Stimulated activated CD4-positive, alpha-beta T cell treated with anti-CD3 and anti-CD28 coated beads, Interleukin-12 subunit alpha, Interleukin-12 subunit beta, amount 100 ng/mL, for 4 hours (primary cell): ENCODE measurements at places on chromosomes 12 and 14.

GRCh38 chr14:101972126-101972866, 7.9 kb downstream of the DYNC1H1 start:
- no peak for DNase-seq

DNA sequence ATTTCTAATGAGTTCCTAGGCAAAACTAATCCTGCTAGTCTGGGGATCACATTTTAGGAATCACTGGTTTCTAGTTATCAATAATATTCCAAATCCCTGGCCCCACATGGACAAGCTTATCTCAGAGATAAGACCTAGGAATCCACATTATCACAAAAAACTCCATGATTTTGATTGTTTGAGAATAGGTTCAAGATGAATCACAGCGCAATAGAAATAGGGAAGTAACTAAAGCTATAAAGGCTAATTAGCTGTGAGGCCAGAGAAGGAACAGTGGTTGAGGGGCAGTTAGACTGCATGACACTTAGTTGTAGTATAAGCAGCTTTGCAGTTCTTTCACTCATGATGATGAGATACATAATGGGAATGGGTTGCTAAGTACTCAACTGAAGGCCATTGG, 13.1 kb upstream of the ATP5F1B start:
- no peak for DNase-seq

DNA sequence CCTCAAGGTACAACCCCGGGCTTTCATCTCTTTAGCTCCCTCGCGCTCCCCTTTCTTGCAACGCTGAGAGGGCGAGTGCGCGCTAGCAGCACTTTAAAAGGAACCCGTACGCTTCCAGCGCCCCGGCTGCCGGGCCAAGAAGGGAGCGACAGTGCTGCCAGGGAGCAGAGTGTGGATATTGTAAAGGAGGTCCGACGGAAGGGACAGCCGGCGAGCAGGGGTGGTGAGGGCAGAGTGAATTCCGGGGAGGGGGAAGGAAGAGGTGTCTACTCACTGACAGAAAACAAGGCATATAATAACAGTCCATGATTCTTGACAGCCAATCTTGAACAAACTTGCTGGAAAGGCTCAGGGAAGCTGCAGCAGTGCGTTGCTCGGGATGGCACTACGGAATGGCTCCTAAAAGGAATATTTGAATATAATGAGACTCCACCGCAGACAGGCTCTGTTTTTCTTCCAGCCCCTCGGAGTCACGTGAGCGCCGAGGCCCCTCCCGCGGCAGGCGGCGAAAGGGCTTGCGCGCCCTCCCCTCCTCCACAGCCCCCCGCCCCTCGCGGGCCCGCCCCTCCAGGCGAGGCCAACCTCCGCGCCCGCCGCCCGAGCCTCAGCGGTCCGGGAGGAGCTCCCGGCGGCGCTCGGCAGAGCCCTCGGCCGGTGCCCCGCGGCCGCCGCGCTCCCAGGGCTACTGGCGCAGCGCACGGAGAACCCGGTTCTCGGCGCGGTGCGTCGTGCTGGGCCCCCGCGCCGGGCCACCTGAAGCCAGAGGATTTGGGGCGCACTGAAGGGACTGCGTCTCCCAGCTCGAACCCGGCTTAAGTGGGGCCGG, 3.4 kb downstream of the BMP4 start:
- DNase-seq = no peak

DNA sequence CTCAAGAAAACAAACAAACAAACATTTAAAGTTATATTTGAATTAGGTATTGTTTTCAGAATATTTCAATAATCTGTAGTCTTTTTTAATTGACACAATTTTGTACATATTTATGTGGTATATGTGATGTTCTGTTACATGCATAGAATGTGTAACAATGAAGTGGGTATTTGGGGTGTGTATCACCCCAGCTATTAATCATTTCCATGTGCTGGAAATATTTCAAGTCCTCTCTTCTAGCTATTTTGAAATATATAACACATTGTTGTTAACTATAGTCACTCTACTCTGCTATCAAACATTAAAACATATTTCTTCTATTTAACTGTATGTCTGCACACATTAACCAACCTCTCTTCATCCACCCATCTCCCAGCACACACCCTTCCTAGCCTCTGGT, 32.0 kb upstream of the SIX1 start:
- no peak for DNase-seq

DNA sequence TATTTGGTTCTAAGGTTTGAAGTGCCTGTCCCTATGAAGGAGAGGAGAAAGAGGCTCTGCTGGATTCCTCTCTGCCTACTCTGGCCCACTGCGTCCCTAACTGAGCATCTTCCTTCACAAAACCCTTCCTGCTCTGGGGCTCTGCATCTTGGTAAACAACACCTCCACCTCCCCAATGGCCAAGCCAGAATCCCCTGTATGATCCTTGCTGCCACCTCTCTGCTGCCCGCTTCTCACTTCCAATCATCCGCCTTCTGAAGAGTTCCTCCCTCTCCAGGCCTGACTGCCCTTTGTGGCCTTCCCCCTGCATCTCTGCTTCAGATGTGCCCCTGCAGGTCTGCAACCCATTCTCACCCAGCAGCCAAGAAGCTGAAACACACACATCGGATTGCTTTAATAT, 110.6 kb upstream of the RPH3A start:
- no peak for DNase-seq

DNA sequence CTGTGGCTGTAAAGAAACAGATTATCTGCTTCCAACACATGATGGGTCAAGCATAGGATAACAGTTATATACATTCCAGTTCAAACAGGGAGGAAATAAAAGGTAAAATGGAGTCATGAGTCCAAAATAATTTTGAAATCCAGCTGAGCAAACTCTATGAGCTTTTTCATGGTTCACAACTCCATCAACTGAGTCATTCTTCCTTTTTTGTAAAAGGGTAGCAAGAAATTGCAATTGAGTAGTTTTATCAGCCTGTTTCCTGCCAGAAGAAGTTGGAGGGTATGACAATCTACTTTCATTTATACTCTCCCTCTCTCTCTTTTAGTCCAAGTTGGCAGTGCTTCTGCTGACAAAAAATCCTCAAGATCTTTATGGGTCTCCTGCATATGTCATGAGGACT, 95.6 kb downstream of the CPNE8 start:
- DNase-seq = no peak
